ENCODE measurements at places on chromosomes 2 and 18.

GRCh38 chr18:6751222-6751621 lies 21.7 kb downstream of the ARHGAP28 start:
- DNase-seq = no peak

DNA sequence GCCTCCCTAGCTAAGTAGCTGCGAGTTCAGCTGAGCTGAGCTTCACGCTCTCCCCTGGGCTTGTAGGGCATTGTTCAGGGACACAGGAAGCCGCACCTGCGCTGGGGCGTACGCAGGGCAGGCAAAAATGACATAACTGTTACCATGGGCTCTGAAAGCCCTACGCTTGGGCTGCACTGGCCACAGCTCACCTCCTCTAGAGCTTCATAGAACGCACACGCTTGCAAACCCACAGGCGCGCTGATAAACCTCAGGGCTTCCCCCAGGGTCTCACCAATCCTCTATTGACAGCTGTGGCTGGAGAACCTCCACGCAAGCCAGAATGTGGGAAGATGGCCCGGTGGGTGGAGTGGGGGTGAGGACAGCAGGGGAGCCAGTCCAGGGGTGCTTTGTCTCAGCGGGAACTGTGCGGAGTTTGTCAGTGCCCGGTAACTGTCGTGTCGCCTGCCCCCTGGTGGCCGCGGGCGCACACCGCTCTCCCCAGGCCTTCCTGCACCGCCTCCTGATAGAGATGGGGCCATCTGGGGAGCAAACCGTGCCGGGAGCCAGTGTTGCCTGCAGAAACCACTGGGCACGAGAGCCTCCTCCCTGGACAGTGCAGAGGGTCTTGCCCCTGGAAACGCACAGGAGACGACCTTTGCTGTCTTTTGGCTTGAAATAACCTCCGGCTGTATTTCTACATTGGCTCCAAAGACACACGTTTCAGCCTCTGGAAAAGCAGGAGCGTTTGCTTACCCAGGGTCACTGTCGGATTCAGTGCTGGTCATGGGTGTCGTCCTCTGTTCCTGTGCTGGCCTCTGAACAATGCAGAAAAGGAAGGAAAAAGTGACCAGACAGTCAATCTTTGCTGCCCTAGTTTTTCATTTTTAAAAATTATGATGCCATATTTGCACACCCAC lies 17.0 kb upstream of the CIDEA start:
- no peak for DNase-seq

DNA sequence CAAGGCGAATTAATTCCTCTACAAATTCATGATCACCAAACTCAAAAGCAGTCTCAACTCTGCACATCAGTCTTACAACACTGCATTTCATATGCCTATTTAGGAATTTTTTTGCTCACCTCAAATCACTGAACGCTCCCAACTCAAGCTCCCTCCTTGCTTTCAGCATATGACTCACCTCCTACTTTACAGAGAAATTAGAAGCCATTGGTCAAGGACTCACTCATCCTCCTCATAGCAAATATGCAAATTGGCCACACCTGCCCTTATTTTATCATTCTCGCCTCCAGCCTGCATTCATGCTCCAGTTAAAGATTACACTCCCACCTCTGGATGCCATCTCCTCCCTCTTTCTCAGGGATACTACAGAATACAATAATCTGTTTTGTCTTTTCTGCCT lies 148.8 kb downstream of the MBD2 start:
- DNase-seq = no peak

DNA sequence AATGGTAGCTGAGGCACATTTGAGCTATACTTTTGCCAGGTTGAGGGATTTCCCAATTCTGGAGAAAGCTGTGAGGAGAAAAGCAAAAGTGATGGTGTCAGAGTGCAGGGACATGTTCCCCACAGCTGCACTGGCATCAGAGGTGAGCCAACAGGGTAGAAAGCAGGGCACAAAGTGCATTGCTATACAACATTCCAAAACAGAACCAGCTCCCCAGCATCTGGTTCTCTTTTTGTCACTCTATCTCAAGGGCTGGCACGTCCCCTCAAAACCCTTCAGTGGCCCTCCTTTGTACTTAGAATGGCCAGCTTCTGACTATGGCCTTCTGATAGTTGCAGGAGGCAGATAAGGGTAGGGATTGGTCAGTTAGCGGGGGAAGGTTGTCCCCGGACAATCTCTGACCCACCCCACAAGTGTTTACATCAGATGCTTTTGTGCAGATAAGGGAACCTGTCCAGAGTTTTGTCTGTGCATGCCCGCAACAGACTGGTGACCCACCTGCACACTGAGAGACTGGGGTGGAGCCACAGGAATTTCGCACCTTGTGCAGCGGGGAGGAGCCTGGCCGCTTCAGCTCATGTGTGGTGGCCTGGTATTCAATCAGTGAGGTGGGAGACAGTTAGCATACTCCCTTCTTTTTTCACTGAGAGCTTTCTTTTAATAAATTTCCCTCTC lies 31.0 kb upstream of the TMEM17 start:
- DNase-seq = no peak

DNA sequence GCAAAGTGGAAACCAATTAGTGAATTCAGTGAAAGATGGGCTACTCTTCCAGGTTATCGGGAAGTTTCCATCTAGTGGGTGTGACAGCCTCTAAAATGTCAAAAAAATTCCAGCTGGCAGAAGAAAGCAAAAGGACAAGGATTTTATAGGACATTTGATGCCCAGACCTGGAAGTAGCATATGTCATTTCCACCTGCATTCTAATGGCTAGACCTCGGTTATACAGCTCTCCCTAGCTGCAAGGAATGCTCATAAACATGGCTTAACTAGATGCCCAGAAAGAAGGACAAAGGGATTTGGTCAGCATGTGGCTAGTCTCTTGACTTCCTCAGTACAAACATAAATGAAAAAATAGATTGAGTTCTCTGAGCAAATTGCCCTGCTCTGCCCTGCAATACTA lies 215.4 kb downstream of the NYAP2 start:
- no peak for DNase-seq

DNA sequence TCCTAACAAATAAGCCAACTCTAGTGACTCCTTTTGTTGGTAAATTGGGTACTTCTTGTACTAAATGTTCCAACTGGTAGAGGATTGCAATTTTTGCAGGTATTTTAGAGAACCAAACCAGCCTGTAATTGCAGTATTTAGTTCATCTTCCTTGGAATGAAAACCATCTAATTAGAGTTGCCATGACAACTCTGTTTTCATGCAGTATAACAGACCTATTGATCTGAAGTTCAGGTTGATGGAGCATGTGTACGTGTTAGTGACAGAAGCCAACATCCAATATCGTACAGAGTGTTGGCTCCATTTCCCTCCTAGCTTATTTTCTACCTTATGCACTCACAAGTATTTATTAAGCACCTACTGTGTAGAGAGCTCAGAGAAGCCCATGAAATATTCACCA lies 176.3 kb upstream of the FOSL2 start:
- DNase-seq = no peak

GRCh38 chr2:3041841-3042600 lies 335.6 kb downstream of the EIPR1 start:
- no peak for DNase-seq

DNA sequence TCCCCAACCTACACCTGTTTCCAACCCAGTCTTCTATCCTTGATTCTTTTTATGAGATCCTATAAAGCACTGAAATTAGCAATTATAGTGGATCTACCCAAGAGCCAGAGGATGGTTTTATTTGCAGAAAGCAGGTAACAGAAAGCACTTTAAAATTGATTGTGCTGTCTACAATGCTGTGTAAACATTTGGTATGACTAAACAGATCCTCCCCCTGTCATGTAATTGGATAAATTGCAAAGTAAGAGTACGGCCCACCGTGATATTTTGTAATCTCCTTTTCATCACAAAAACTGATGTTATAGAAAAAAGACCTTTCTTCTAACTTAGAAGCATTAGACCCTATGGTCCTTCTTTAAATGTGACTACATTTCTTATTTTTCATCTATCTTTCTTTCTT lies 11.3 kb upstream of the PPP3R1 start:
- no peak for DNase-seq

- no peak for DNase-seq
Observed at GRCh38 chr2:24961903-24962302, 9.9 kb downstream of the DNAJC27 start.

DNA sequence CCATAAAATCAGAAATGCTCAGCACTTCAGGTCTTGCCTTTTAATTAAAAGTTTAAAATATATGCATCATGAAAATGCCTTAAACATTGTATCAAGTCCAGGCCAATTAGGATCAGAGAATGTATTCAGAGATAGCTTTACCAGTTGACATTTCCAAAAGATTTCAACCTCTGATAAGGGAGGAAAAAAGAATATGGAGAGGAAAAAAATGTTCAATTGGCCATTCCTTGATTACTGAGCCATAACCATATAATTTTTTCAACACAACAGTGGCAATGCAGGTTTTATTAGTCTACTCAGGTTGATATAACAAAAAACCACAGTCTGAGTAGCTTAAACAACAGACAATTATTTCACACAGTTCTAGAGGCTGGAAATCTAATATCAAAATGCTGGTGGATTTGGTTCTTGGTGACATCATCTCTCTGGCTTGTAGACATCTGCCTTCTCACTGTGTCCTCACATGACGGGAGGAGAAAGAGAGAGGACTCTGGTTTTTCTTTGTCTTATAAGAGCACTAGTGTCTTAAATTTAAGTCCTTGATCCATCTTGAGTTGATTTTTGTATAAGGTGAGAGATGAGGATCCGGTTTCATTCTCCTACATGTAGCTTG lies 111.9 kb downstream of the IRS1 start:
- no peak for DNase-seq

- DNase-seq = no peak
Observed at GRCh38 chr18:78926243-78926615, 53.4 kb upstream of the SALL3 start.

DNA sequence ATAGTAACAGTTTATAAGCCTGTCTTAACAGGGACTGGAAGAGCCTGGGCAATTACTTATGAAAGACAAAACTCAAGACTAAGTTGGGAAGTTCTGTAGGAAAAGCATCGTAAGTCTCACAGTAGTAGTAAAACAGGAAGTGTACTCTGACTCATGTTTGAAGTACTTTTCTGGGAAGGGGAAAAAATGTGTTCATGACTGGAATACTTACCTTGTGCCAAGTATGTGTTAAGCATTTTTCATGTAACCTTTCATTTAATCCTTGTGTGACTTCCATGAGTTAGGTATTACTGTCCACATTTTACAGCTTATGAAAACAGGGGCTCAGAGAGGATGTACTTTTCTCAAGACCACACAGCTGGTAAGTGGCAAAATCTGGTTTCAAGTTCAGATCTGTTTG lies 13.7 kb upstream of the SKOR2 start:
- DNase-seq = no peak

- no peak for DNase-seq
Observed at GRCh38 chr2:119179991-119180390, 21.4 kb upstream of the C1QL2 start.

DNA sequence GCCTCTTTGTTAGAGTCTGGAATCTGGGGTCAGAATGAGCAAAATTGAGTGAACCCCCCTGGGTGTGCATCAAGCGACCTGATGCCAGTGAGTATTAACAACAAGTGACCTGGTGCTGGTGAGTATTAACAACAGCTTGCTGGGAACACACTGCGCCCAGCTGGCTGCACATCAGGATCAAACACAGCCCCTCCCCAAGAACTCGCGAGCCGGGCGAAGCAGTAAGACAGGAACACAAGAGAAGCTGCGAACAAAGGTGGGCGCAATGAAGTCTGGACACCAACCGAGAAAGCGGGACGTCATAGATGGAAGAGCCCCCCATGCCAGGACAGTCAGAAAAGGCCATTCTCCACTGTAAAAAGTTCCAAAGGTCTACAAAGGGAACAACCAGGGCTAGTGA lies 34.3 kb downstream of the CRACDL start:
- DNase-seq = no peak

- no peak for DNase-seq
Observed at GRCh38 chr2:160220545-160221009, 20.5 kb upstream of the ITGB6 start.

- DNase-seq = no peak
Observed at GRCh38 chr2:42849311-42849710, 56.9 kb upstream of the HAAO start.

DNA sequence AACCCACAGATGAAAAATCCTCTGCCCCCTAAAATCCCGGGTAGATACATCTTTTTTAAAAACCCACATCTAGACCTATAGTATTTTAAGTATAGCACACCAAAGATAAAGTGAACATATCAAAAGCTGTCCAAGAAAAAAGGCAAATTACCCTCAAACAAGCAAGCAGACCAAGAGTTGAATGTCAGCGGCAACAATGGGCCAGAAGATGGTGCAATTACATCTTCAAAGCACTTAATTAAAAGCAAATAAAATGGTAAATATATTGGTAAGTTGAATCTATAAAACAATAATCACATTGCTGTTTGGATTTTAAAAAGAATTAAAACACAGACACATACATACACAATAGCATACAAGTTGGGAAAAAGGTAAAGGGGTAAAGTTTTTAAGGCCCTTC lies 98.5 kb downstream of the MYOM1 start:
- no peak for DNase-seq

GRCh38 chr2:226677080-226677479 lies 122.5 kb downstream of the IRS1 start:
- DNase-seq = no peak

GRCh38 chr18:58064406-58064998 lies 20.5 kb downstream of the NEDD4L start:
- no peak for DNase-seq

- no peak for DNase-seq
Observed at GRCh38 chr2:108573061-108573460, 38.8 kb downstream of the LIMS1 start.

- DNase-seq = no peak
Observed at GRCh38 chr2:145874466-145874865, 1354.5 kb upstream of the ZEB2 start.

DNA sequence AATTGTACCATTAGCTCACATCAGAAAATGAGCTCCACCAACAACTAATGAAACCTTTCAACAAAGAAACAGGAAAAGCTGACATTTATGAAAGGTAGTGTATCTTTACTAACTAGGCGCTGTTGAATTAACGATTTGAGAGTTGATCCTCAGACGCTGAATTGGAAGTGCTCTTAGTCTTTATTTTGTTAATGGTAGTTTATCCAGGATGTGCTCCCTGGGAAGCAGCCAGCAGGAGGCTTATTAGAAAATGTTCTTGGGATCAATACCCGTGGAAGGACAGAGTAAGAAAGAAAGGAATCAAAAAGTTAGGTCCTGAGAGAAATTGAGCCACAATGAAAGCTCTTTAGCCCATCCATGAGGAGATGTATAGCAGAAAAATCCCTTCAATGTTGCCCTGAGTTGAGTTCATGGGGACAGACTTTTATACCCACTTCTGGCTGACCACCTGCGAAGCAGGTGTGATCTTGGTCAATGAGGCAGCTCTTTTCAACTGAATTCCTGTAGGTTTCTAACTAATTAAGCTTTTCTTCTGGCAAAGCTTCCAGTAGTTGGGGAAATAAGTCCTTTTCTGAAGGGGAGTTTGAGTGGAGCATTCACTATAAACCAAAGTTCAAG lies 492.6 kb upstream of the REG3G start:
- no peak for DNase-seq

DNA sequence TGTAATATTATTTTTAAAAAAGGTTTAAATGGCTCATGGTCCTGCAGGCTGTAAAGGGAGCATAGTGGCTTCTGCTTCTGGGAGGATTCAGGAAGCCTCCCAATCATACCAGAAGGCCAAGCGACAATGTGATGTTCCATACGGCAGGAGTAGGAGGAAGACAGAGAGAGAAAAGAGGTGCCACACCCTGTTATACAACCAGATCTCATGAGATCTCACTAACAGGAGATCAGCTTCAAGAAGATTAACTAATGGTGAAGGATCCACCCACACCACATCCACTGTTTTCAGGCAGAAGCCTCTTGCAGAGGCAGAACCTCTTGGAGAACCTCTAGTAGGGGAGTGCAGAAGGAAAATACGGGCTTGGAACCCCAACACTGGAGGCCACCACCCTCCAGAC lies 103.9 kb upstream of the TEKT4 start:
- no peak for DNase-seq

Measured in activated CD8-positive, alpha-beta memory T cell treated with anti-CD3 and anti-CD28 coated beads for 1 hour (primary cell).